ENCODE measurements at places on chromosomes 6 and 20. TPM values are rescaled to one million over a fixed set of nuclear protein-coding genes. Genes with fewer than 3 reads are reported as not detected.

JAG1 gene
- total RNA-seq, result 37.5 TPM

BMP6 gene
- 20.1 TPM for total RNA-seq

C2 gene
- total RNA-seq, result 0.46 TPM

KCNG1 gene
- 26.5 TPM for total RNA-seq

EMILIN3 gene
- total RNA-seq, result 0.40 TPM

GPR63 gene
- total RNA-seq, result 0.46 TPM

PRL gene
- not detected for total RNA-seq

PRND gene
- total RNA-seq, result not detected

GNRH2 gene
- 0.23 TPM for total RNA-seq

ARID1B gene
- 18.1 TPM for total RNA-seq

NOX3 gene
- total RNA-seq, result not detected

IGF2R gene
- total RNA-seq, result 27.6 TPM

SLPI gene
- 15.1 TPM for total RNA-seq

GGTLC1 gene
- total RNA-seq, result not detected

CRISP2 gene
- total RNA-seq, result not detected

MRAP2 gene
- 1.8 TPM for total RNA-seq

NINL gene
- 11.4 TPM for total RNA-seq

FOXF2 gene
- total RNA-seq, result 14.4 TPM

NT5E gene
- 28.5 TPM for total RNA-seq

GMPR gene
- total RNA-seq, result 6.5 TPM

KCNQ5 gene
- total RNA-seq, result 1.5 TPM

TMEM217 gene
- 0.82 TPM for total RNA-seq

RIMS4 gene
- total RNA-seq, result 1.7 TPM

SLC17A1 gene
- total RNA-seq, result not detected

TUBB1 gene
- 0.02 TPM for total RNA-seq

KCNK16 gene
- total RNA-seq, result not detected

EPHA7 gene
- total RNA-seq, result 0.15 TPM

BCLAF1 gene
- total RNA-seq, result 98.3 TPM

MAP3K5 gene
- 2.2 TPM for total RNA-seq

DNAH8 gene
- not detected for total RNA-seq

SLC32A1 gene
- total RNA-seq, result not detected

DTD1 gene
- total RNA-seq, result 80.5 TPM

ECT2L gene
- total RNA-seq, result not detected

KCNS1 gene
- not detected for total RNA-seq

LGSN gene
- total RNA-seq, result 2.0 TPM

ZSWIM3 gene
- total RNA-seq, result 1.6 TPM
